Caudate nucleus (tissue), 63 donors: ENCODE measurements at places on chromosomes 16 and 17.

GRCh38 chr17:32910769-32911168 lies 17.2 kb upstream of the TMEM98 start:
- DNase-seq, result no peak

- no peak for DNase-seq
These were observed 543 bp upstream of the GPS2 start for GRCh38 chr17:7315570-7316235.

DNA sequence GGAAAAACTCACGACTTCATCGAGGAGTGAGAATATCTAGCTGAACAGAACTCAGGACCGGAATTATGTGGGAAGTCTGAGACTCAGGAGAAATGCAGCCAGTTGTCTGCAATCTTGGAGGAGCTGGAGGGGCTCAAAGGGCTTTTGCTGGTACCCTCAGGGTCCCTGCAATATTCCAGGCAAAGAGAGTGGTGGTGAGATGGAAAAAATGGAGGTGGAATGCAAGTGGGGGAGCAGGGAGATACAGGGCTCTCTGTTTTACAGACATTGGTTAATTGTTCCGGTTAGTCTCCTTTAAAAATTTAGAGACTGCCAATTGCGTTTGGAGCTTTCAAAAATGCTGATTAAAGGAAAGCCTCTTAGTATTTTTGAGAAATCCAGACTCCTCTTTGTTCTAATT lies 18.2 kb upstream of the HP start:
- no peak for DNase-seq

DNA sequence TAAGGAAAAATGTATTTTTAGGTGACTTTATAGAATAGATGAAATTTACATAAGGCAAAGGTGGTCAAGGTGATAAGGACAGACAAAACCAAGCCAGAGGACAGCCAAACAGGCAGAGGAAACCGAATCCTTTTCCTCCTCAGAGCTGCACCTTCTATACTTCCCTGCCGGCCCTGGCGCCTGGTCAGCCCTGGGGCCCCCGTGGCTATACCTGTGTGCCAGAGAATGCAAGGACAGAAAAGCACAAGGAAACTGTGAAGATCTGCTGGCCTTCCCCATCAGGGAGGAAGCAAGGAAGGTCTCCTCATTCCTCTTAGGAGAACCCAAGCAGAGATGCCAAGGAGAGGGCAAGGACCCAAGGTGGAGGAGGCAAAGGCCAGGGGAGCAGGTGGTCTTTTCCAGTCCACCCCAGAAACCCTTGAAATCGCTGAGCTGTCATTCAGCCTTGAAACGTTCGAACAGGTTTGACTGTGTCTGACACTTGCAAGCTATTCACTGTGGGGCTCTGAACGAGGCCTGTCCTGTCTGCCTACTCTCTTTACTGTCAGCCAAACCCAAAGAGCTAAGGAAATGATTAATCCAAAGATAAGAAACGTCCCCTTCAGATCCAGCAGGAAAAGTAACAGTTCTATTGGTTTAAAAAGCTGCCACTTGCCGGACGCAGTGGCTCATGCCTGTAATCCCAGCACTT lies 114.4 kb downstream of the XYLT1 start:
- DNase-seq, result no peak

DNA sequence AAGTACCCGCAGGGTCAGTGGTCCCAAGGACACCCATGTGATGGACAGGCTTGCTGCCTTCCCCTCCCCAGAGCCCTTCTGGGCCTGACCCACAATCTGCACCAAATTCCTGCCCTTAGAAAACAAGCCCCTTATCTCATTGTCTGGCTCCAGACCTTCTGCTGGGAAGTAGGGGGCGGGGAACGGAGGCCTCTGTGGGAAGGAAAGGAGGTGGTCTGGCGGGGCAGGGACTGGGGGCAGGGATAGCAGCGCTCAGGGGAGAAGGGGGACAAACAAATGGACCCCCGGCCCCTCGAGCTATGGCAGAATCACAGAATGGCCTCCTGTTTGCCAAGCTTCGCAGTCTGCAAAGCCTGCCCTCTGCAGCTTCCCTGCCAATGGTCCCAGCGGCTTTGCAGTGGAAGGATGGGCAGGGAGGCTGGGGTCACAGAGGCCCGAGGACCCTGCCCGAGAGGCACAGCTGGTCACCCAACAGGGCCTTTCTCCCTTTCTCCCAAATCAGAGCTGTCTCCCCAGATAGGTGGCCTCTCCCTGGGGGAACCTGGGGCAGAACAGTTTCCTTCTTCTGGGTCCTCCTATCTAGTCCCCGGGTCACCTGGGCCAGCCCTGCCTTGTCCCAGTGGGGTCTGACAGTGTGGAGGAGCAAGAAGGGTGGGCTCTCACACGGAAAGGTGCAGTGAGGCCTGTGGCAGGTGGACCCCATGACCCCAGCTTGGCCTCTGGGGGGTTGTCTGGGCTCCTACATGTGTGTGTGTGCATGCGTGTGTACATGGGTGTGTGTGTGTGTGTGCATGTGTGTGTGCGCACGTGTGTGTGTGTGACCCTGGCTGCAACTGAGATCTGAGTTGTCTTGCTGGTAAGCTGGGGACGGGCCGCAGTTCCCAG lies 25.5 kb downstream of the TMEM235 start:
- DNase-seq, result no peak

DNA sequence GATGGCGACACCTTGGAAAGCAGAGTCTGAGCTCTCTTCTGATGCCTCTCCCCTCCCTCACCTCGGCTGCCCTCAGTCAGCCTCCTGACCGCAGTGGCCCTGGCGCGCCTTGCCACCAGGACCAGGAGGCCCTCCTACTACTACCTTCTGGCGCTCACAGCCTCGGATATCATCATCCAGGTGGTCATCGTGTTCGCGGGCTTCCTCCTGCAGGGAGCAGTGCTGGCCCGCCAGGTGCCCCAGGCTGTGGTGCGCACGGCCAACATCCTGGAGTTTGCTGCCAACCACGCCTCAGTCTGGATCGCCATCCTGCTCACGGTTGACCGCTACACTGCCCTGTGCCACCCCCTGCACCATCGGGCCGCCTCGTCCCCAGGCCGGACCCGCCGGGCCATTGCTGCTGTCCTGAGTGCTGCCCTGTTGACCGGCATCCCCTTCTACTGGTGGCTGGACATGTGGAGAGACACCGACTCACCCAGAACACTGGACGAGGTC lies 4.4 kb downstream of the GPR142 start:
- no peak for DNase-seq

GRCh38 chr17:1144162-1144561 lies 35.6 kb downstream of the ABR start:
- DNase-seq, result no peak

- peak; percentile 57 for DNase-seq
These were observed 88.6 kb downstream of the USP31 start for GRCh38 chr16:23060458-23061320.

DNA sequence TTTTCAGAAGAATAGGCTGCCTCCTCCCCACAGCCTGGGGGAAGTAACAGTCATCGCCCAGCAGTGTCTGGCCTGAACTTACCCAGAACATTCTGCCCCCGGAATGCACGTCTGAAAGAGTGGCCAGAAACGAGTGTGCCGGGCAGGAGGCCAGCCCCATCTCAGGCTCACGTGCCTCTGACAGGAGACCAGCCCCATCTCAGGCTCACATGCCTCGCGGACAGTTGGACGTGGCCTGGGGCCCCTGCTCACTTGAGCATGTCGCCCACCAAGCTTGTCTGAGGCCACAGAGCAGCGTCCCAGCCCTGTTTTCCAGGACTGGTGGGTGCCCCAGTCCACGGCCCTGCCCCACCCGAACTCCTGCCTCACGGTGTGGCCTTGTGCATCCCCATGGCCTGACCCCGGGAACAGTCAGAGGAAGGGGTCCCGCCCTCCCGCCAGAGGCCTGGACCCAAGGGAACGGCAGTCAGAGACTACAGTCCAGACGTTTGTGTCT lies 16.3 kb upstream of the CDH15 start:
- no peak for DNase-seq

DNA sequence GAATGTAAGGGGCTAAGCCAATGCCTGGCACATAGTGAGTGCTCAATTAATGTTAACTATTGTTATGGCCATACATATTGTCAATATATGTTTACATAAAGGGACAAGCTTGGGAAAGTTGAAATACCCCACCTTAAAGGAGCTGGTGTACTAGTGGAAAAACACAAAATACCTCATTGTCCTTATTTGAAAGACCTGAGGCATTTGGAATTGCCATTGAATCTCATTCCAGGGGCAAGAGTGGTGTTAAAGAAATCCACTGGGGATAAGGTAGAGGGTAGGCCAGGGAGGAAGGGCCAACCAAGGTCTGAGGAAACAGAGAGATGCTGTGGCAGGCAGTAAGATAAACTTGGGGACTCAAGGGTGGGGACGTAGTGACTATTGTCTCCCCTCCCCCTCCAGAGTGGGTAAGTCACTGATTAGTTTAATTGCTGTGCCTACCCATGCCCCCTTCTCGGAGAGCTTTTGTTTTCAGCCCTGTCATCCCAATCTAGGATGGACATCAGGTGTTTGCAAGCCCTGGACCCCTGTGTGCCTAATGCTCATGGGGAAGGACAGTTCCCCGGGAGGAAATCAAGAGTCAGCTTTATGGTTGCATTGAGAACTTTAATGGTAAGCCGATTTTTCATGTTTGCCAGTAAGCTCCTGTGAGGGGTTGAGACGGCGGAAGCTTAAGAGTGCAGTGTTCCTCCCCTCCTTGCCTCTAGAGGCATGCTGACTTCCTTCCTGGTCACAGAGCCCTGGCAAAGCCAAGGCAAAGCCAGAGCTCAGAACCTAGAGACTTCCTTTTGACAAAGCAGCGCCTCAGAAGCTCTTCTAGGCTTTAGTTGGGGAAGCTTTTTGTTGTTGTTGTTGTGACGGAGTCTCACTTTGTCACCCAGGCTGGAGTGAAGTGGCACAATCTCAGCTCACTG lies 2.5 kb upstream of the HEATR9 start:
- DNase-seq, result no peak

GRCh38 chr17:7558544-7559319 lies at the start of gene TNFSF13:
Gene TNFSF13 (plus strand): TSS chr17:7558750. CDS start chr17:7559040, 290 bp downstream.
- no peak for DNase-seq

- DNase-seq, result no peak
These were observed 76.2 kb upstream of the DNAH17 start for GRCh38 chr17:78653382-78653781.

- peak; percentile 5 for DNase-seq
These were observed 421.1 kb upstream of the C16orf82 start for GRCh38 chr16:26645614-26646013.

DNA sequence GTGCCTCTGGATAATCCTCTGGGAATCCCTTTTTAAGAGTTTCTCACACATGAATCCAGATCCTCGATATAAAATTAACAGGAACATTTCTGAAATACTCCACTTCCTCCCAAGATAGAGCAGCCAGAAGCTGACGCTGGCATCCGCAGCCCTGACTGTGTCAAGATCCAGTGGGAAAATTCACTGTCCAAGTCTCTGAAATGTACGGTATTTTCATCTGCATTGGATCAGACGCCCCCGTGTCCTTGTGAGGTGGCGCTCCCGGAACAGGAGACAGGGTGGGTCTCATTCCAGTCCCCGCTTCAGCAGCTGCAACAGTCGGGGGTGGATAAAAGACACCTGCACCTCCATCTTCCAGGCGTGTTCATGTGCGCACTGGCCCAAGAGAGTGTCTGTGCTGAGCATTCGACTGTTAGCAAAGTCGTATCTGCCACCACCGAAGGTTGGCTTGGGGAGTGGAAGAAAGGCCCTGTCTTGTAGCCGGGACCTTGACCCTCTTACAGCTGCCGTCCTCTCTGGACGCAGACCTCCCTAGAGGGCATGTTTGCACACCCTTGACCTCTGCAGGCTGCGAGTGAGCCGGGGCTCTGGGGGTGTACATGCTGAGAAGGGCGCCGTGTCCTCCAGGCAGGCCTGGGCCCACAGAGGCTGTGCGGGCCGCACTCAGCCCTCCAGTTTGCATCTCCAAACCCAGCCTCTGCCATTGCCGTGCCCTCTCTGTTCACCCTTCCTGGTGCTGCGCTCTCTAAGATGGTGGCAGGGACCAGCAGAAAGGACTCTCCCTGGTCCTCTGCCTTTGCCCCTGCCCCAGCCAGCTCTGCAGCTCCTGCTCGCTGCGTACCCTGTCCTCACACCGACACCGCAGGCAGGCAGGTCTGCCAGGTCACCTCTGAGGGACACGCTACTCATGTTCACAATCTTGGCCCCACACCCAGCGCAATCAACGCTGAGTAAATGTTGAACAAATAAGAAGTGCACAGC lies 72.0 kb upstream of the CHMP6 start:
- DNase-seq, result no peak

GRCh38 chr17:31568121-31568520 lies 176.6 kb downstream of the RAB11FIP4 start:
- no peak for DNase-seq

DNA sequence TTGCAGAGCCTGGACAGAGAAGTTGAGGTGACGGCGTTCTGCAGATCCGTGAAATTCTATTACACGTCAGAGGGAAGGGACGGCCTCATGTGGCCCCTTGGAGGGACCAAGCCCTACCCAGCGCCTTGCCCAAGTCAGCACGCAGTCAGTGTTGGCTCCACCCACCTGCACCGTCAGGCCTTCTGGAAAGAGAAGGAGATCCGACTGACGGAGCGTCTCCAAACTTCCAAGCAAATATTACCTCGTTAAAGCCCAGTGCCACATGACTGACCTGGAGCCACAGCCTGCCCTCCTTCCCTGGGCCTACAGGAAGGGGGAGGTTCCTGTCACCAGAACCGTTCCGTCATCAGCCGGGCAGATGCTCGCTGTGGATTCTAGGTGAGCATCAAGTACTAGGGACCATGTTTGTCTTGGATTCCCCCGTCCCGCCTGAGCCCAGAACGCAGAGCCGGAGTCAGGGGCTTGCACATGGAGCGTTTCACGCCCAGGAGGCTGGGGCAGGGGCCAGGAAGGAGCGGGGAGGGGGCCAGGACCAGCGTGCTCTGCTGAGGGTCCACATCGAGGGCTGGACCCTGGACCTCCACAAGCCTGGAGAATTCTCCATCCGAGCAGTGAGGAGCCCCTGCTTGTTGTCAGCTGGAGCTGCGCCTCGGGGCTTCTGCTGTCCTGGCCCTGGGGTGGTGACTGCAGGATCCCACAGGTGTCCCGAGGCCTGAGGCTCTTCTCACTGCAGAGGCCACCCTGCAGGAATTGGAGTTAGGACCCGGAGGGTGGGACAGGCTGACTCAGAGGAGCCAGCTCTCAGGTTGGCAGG lies 22.6 kb upstream of the METRNL start:
- DNase-seq, result no peak

DNA sequence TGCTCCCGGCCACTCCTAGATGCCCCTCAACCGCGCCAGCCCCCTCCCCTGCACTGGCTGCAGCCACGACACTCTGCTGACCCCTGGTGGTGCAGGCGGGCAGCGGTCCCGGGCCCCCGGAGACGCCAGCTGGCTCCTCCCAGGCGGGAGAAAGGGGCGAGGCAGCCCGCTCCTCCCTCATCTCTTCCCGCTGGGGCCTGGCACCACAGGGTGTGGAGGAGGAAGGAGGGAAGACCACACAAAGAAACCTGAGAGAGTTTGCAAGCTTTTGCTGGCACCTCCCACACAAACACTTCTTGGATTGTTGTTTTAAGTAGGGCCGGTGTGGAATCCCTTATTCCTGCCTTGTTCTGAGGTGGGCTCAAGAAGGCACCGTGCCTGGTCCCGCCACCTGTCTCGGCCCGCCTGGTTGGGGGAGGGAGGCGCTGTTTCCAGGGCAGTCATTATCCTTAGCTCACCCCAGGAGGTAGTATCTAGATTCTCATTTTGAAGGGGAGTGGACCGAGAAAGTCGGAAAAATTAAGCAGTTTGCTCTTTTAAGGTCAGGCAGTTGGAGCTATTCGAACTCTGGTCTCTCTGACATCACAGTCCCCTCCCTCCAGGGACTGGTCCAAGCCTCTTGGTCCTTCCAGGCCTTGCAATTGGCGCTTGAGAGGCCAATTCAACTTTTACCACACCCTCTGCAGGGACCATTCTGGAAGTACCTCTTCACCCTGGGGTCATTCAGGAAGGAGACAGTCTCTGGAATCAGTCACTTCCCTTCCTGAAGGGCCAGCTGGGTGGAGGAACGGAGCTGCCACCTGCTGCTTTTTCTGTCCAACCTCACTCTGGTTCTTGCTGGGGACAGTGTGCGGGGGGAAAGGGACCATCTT lies 959 bp upstream of the ANKRD13B start:
- peak; percentile 73 for DNase-seq
